ENCODE measurements at places on chromosomes 12 and 14.
A peak's percentile ranks its signal among the peaks of the same experiment; 100 is the strongest.

GRCh38 chr12:75443709-75444108 lies 36.8 kb upstream of the GLIPR1 start:
- no peak for DNase-seq

- no peak for DNase-seq
Observed at GRCh38 chr14:26845151-26845818, 247.5 kb upstream of the NOVA1 start.

GRCh38 chr12:123094349-123095077 lies 56.4 kb downstream of the PITPNM2 start:
- DNase-seq: no peak

DNA sequence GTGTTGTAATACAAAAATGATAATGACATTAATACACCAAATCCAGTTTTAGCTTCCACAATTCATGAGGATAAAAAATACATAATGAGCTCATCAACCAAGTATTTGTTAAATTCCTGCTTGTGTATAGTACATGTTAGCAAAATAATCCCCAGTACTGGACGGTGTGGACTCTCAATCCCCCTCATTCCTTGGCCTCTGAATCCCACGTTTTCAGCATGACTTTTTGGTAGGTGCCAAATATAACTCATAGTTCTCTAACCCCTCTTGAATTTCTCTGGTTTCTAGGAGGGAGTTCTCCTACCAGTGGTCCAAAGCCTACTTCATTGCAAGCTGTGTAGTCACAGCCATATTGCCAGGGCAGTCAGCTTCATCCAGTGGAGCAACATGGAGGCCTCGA lies 41.4 kb upstream of the EPS8 start:
- no peak for DNase-seq

GRCh38 chr14:66069830-66070541 lies 416.2 kb upstream of the CCDC196 start:
- peak; percentile 1 for DNase-seq

- no peak for DNase-seq
Observed at GRCh38 chr14:100904307-100905087, 975 bp upstream of the RTL1 start.

- no peak for DNase-seq
Observed at GRCh38 chr12:101436136-101436535, 28.6 kb upstream of the ARL1 start.

DNA sequence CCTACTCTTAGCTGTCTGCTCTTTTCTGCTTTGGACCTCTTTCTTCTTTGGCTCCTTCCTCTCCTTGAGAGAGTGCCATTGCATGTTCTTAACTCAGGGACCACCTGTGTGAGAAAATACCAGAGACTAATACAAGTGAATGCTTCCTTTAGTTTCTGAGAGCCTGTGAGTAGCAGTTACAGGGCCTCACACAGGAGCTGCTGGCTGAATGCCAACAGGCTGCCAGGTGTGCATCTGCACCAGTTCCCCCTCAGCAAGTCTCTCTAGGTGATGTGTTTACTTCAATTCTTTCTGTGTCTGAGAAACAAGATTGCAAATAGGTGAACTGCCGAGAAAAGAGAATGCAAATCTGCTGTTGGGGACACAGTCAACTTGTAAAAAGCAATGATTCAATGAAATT lies 108.2 kb downstream of the STXBP6 start:
- no peak for DNase-seq

GRCh38 chr12:96670334-96670899 lies 181.0 kb downstream of the CFAP54 start:
- no peak for DNase-seq

DNA sequence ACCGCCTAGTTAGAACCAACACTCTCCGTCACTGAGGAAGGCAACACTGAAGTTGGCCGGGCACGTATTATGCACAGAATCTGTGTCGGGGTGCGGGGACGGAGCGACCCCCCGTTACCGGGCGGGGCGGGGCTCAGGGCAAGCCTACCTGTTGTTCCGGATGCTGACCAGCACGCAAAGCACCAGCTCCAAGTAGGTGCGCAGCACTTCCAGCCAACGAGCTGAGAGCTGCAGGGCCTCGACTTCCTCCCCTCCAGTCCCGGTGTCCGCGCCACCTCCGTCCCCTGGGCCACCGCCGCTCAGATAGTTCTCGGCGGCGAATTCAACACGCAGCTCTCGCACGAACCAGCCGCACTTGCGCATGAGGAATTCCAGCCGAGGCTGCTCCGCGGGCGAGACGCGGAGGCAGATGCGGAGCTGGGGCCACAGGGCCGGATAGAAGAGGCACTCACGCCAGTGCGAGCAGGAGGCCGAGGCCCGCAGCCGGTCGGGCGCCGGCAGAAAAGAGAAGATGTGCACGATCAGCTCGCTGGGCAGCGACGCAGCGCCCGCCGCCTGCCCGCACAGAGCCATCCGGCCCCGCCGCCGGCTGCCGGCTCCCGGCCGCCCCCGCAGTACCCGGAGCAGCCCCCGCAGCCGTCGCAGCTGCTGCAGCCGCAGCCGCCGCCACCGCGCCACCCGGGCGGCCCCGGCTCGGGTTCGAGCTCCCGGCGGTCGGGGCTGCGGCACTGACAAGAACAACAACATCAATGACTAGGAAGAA lies 636 bp downstream of the FBXO33 start:
- peak; percentile 37 for DNase-seq

GRCh38 chr12:45388545-45388944 lies 172.7 kb downstream of the ANO6 start:
- DNase-seq: peak; percentile 16

DNA sequence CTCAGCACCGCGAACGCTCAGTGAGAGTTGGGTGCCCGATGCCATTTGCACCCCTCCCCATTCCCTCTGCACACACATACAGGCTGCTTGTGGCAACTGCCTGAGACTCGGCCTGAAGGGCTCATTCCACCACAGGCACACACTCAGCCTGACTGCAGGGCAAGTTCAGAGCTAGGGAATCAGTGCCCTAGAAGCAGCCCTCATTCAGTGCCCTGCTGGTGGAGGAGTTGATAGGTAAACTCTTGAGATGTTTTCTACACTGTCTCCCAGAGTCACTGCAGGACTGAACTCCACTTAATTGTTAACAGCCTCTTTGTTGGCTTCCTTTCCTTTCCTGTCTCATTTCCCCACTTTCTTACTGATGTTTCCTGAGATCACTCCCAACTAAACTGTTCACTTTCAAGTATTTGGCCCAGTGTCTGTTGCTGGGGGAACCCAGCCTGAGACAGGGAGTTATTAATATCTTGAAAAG lies 16.9 kb downstream of the PPP1R36 start:
- DNase-seq: peak; percentile 67

DNA sequence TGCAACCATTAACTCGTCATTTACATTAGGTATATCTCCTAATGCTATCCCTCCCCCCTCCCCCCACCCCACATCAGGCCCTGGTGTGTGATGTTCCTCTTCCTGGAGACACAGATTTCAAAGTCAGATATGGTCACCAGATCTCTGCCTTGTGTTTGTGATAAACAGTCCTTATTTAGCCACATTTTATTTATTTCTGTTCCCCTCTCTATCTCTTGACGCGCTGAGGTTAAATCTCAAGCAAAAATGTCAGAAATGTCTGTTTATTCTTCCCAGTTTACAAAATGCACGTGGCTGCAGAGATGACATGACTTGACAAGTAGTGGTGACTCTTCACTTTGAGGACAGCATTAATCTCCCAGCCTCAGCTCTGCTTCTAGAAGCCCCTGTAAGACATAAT lies 11.5 kb upstream of the RASSF3 start:
- no peak for DNase-seq

DNA sequence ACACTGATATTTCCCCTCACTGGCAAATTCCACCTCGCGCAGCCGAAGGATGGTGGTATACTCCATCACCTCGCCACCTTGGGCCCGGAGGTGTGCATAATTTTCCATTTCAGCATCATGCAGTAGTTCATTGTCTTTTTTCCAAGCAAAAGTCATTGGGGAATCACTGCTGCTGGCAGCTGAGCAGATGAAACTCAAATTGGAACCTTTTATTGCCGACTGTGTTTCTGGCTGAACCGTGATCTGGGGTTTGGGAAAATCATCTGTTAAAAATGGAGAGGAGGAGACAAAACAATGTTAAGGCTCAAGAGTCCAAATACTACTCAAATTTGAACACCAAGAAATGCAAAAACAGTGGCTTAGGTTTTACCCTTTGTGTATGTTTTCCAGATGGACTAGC lies 39.7 kb downstream of the LRIG3 start:
- no peak for DNase-seq

DNA sequence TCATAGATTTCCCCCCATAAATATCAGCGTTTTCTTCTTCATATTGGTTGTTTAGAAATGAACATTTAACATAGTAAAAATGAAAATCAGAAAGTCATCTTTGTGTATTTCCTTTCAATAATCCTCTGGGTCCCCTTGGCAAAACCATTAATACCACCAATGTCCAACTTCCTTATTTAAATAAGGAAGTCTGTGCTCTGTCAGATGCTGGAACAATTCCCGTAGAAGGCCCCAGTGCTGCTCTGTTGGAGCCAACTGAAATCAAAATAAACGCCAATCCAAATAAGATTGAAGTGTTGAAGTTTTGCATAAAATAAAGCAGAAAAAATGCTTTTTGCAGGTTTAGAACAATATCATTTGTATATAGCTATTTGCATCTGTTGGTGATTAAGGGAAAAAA lies 93.1 kb downstream of the PPM1H start:
- no peak for DNase-seq

DNA sequence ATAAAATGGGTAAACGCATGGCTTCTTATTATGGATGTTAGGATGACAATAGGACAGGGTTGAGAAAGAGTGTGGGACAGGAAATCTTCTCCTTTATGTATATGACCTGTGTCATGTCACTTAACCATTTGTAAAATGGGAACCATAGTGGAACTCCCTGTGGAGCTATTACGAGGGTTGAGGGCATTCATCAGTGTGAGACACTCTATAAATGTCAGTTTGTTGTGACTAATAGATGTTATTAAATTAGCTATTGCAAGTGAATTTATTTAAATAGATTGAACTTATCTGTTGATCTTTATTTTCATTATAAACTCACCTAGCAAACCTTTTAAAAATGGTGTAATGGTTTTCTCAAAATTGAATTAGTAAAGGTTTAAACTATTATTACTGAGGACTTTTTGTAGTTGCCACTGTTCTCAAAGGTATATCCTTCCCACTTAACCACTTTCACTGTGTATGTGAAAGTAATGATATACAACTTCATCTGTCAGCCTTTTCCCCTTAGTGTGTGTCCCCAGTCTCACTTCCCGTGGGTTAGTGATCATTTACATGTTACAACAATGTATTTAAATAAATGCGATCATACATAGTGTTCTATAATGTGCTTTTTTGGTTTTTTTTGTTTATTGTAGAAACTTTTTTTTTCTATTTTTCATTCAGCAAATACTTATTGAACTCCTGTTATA lies 17.1 kb downstream of the HELB start:
- DNase-seq: no peak

DNA sequence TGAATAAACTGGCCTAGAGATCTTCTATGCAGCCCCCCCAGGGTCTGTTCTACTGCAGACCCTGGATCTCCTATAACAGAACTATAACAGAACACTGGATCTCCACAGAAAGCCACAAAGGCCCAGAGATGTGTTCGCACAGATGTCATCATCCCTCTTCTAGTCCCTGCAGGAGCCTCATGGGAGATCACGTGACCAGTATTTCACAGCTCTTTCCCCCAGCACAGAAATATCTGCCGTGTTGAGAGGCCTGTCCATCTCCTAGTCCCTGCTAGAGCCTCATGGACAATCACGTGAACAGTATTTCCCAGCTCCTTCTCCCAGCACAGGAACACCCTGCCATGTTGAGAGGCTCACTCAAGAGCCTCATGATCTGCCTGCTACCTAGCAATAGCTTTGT lies 331.7 kb downstream of the NRXN3 start:
- DNase-seq: no peak

GRCh38 chr12:85363382-85364190 lies 83.6 kb downstream of the ALX1 start:
- DNase-seq: no peak

DNA sequence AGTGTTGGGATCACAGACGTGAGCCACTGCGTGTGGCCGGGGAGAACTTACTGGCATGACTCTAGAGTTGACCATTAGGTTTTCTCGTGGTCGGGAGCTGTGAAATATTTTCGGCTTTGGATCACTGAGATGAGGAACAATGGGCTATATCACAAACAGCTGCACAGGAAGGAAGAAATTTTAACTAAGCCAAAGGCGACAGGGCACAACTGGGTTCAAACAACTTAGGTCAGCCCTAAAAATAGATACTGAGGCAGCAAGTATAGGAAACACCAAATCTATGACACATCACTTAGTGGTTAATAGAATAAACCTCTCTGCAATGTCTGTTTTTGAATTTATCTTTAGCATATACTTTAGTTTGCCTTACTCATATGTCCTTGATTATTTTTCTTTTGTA lies 162.9 kb downstream of the LRIG3 start:
- no peak for DNase-seq

DNA sequence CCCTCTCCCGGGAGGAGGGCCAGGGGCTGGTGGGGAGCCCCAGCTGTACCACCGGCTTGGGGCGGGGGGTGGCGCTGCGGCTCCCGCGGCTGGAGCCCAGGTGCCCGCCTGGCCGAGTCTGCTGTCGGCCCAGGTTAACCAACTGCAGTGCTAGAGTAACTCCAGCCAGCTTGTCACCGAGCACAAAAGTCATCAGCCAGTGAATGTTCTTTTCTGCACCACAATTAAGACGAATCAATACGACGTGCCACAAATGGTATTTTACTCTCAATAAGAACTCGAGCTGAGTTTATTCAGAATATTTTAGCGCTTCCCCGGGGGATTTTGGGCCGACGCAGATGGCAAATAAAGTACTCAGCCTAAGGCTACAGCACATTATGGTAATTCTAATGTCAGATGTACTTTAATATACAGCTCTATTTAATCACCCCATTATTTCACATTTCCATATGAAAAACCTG lies 83.2 kb downstream of the BCL11B start:
- no peak for DNase-seq

DNA sequence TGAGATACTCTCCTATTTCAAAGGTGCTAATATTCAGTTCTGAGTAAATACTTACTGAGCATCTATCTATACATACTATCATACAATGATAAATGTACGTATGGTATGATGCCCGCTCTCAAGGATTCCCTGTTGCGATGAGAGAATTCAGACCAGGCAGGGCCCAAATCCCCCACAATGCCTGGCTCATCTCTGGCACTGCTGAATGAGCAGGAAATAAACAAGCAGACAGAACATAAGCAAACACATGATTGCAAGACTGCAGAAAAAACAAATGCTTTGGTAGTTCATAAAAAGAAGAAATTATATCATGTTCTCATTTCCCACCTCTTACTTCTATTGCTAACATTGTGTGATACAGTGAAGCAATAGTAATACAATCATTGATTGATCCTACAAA lies 77.2 kb upstream of the DUSP6 start:
- DNase-seq: no peak

DNA sequence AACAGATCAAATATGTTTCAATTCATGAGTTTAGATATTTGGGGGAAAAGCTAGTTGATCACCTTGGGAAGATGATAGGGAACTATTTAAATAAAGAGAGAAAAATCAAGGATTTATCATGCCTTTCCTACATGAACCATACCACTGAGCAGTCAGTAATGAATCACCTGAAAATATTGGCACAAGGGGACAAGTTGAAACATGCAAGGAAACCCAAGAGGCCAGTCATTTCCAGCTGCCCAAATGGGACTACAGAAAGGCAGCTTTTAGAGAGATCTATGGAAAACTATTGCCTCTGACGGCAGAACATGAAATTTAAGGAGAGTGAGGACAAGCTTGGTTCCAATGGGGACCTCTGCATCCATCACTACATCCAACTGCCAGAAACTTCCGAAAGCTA lies 14.1 kb upstream of the ETV6 start:
- DNase-seq: no peak

- DNase-seq: no peak
Observed at GRCh38 chr12:26047401-26048226, 77.2 kb downstream of the BHLHE41 start.

- no peak for DNase-seq
Observed at GRCh38 chr12:118183155-118183554, 47.2 kb downstream of the PEBP1 start.

Measured in midbrain (tissue), 1 donor.